NB4 (cell line): ENCODE measurements at places on chromosomes 7 and 10.

GRCh38 chr7:92244808-92245486 is 767 bp downstream of the KRIT1 start:
- peak; percentile 61 for DNase-seq

- no peak for DNase-seq
Observed at GRCh38 chr7:128890306-128891109, 20.0 kb downstream of the KCP start.

- no peak for DNase-seq
Observed at GRCh38 chr7:99731638-99732374, 3.2 kb downstream of the CYP3A7 start.

DNA sequence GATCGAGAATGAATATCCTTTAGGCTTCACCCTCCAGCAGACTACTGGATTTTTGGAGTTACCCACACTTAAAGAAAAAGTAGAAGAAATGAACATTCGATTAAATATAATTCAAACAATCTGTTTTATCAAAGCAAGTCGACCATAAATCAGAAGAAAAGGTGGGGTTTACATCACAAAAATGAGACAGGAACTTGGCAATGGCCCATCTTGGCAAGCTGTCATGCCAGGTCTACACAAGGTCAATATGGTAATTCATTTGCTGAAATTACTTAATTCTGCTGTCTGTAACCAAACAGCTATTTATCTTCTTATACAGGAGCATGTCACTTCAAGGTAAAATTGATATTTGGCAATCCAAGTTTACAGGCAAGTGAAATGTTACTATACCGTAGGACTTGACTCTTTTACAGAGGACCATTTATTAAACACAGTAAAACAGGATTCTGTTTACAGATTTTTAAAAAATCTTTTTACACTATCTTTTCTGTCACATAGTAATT is 640.6 kb upstream of the NRP1 start:
- DNase-seq, result no peak

DNA sequence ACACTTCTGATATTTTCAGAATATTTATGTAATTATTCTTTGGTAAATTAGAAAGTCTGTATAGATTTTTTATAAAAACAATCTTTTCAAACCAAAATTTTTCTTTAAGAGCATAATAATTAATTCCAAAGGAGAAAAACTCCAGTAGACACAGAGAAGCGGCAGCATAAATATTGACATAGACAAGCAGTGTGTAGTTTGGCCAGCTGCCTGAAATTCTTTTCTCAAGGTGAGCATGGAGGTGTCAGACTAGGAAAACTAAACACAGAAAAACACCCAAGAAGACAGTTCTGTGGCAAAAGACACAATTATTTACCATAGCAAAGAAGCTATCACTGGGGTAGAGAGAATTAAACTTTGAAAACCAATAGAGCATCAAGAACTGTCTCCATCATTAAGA is 82.4 kb downstream of the KLF6 start:
- DNase-seq, result no peak

DNA sequence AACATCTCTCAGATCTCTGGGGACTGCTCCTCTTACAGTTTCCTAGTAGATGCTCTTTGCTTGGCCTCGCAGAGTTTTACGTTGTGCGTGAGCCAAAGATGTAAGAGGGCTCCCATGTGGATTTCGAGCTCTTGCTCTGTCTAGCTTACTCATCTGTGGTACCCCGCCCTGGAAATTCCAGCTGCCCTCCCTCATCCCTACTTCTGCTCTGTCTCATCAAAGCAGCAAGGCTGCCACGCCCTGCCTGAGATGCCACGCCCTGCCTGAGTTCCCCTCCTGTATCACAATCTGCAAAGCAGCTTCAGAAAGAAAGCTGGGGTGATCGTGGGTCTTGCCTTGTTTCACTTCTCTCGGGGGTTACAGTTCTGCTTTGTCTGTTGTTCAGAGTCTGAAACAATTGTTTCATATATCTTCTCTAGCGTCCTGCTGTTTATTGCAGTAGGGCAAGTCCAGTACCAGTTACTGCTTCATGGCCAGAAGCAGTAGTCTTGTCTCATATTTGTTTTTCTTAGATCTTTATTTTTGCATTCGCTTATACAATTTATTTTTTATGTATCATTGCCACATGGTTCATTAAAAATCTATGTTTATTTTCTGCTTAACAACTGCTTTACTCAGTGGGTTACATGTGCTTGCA is 36.1 kb upstream of the CCNY start:
- no peak for DNase-seq

GRCh38 chr7:134126146-134126545 is 994 bp upstream of the LRGUK start:
- no peak for DNase-seq

- peak; percentile 48 for DNase-seq
Observed at GRCh38 chr10:24360282-24361127, 151.6 kb downstream of the KIAA1217 start.

DNA sequence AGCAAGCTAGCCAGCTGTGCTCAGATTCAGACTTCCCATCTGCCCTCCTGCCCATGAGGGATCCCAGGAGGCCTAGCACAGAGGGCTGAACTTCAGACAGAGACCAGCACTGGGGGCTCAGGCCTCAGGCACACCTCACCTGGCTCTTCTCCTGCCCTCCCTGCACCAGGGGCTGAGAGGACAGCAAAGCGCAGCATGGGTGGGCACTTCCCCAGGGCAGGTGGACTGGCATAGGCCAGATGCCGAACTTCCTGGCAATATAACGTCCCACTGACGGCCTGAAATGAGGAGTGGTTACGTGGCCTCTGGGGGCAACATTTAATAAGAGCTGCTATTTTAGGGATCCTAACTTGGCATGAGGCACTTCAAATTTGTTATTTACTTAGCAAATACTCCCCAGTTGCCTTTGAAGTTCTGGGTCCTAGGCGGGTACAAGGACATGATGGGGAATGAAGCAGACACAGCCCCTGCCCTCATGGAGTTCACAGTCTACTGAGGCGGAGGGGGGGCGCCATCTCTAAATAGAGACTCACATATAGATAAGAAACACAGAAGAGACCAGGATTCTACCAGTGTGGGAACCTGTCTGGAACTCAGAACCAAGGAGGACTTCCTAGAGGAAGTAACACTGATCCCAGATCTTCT is 101.8 kb upstream of the ZMIZ1 start:
- no peak for DNase-seq

GRCh38 chr7:29352041-29352440 is 157.5 kb downstream of the CHN2 start:
- peak; percentile 48 for DNase-seq

DNA sequence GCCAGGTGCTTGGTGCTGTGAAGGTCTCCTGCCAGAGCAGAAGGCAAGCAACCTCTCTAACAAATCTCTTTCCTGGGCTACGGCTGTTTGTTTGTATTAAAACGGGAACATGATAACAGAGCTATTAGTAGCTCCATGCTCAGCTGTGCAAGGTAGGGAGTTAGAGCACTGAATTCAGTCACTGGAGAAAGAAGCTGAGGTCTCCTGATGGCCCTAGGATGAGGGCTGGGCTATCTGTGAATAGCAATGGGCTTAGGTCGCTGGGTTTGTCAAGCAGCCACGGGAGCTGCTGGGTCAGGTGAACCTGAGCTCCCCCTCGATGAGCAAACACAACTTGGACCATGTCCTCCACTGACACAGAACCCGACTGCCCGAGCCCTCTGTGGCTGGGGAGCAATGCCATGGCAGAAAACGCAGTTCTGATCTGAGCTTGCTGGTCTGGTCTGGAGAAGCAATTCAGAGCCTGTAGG is 24.4 kb downstream of the TACC2 start:
- no peak for DNase-seq

GRCh38 chr10:21531164-21531563 is 2.9 kb upstream of the MLLT10 start:
- DNase-seq, result peak; percentile 58

GRCh38 chr10:118920206-118920605 is 109.3 kb upstream of the NANOS1 start:
- DNase-seq, result no peak

GRCh38 chr10:44260286-44260928 is 124.5 kb downstream of the CXCL12 start:
- DNase-seq, result no peak

DNA sequence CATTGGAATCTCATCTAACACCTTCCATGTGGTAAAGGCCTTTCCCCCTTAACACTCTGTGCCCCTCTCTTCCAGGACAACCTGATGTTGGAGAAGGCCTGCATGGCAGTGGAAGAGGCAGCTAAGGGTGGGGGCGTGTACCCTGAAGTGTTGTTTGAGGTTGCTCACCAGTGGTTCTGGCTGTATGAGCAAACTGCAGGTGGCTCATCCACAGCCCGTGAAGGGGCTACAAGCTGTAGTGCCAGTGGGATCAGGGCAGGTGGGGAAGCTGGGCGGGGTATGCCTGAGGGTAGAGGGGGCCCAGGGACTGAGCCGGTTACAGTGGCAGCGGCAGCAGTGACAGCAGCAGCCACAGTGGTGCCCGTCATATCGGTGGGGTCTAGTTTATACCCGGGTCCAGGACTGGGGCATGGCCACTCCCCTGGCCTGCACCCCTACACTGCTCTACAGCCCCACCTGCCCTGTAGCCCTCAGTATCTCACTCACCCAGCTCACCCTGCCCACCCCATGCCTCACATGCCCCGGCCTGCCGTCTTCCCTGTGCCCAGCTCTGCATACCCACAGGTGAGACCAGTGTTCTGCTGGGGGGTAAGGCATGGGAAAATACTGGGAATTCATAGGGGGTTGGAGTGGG is 12.4 kb downstream of the NDST2 start:
- DNase-seq, result no peak

- peak; percentile 96 for DNase-seq
Observed at GRCh38 chr7:22173685-22174573, 183.0 kb downstream of the RAPGEF5 start.

DNA sequence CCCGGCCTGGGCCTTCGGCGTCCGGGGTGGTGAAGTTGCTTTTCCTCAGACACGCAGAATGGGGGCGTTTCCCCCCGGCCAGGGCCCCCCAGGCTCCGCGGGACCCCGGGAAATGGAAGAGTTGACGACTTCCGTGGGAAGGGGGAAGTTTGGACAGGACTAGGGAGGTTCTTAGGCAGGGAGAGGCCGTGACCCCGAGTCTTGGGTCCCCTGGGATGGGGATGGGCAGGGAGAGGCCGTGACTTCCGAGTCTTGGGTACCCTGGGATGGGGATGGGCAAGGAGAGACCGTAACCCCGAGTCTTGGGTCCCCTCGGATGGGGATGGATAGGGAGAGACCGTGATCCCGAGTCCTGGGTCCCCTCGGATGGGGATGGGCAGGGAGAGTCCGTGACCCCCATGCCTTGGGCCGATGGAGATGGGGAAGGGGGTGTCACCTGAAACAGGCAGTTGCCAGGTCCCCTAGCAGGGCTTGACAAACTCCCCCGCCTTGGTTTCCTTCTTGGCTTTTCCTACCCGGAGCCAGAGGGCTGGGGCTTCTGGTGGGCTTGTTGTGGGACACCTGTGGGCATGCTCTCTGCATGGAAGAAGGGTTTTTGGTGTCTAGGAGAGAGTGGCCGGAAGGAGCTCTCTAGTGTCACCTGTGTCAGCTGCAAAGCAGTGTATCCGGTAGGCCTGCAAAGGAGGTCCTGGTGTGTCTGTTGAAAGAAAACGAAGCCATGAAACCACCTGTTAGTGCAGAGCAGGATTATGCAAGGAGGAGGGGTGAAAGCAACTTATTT is 1.1 kb downstream of the TRRAP start:
- DNase-seq, result peak; percentile 29

- no peak for DNase-seq
Observed at GRCh38 chr10:60148266-60148840, 241.3 kb downstream of the ANK3 start.

DNA sequence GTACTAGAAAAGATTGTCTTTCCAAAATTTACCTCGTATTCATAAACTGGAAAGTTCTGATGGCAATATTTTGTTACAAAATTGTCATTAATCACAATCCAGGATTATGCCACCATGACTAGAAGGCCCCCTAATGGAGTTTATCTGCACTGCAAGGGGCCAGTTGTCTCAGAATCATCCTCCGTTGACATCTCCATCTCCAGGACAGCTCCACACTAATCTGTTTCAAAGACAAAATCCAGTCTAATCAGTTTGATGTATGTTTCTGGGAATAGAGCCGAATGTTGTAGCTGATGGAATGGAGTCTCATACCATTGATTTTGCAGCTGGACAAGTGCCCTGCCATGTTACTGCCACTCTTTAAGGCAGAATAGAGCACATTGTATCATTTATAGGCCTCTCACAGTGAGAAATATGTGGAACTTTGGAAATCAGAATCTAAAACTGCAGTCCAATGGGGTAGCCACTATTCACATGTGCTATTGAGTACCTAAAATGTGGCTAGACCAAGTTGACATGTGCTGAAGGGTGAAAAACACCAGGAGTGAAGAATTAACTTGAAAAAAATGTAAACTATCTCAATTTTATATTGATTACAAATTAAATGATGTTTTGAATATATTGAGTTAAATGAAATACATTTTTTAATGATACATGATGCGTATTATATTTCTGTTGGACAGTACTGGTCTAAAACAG is 38.3 kb upstream of the TOMM7 start:
- peak; percentile 68 for DNase-seq

DNA sequence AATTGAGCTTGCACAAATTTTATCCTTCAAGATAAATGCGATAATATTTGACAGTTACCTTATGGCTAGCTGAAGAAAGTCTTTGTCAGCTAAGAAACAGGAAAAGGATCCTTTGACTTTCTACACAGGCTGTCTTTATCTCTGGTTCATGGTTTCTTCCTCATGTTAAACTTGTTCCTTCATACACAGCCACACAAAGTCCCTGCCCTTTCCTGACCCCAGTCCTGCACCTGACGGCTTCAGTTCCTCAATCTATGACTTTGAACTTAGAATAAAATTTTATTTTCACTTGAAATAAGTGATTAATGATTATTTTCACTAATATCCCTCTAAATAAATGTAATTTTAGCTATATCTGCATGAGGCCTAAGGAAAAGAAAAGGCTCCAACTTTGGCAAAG is 77.8 kb upstream of the PRSS1 start:
- DNase-seq, result no peak

DNA sequence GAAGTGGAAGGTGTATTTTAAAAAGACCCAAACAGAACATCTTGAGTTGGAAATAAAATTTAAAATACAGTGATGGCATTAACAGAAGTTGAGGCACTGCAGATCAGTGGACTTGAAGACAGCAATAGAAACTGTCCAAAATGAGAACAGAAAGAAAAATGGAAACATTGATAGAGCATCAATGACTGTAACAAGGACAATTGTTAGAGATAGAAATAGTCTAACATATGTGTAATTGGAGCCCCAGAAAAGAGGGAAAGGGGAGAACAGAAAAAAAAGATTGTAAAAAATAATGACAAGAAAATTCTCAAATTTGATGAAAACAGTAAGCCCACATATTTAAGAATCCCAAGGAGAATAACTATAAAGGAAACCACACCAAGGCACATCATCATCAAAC is 29.4 kb downstream of the VKORC1L1 start:
- no peak for DNase-seq
